ENCODE measurements at places on chromosomes 4 and X.

DNA sequence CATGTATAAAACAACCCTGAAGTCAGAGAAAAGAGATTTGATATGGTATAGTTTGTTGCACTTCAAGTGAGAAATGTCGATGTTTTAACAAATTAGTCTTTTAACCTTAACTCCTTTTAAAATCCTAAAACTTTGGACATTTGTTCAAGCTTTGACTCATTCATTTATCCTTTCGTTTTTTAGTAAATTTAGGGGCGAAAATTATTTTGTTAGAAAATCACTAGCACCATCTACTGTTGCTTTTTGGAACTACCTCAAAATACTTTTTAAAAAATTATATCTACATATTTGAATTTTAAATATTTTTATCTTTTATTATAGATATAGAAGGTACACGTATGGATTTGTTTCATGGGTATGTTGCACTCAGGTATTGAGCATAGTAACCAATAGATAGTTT, 165.1 kb upstream of the POF1B start:
- DNase-seq: no peak

- DNase-seq: no peak
Observed at GRCh38 chr4:164526933-164527583, 226.9 kb upstream of the SMIM31 start.

GRCh38 chr4:165514739-165515138, 135.9 kb downstream of the CPE start:
- DNase-seq: no peak

- no peak for DNase-seq
Observed at GRCh38 chr4:36445480-36445879, 164.1 kb downstream of the DTHD1 start.

DNA sequence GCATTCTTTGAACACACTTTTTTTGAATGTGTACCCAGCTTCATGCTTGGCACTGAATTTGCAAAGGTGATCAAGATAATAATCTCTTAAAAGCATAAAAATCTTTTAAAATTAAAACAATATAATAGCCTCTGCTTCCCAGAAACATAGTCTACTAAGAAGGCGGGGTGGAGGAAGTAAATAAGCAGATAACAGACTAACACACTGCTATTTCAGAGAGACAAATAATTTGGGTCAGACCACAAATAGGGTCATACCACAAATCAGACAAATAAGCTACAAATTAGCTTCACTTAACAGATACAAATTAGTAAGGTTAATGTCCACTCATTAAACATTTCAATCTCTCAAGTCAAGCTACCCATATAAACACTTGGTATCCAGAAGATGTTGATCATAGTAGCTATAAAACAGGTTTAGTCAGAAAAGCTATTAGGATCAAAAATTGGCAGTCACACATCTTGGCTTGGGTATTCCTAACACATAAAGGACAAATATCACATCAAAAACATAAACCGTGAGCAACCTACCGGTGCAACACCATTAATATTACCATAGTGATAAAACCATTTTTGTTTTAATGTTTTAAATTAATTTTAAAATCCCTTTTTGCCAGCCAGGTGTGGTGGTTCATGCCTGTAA, 47.3 kb downstream of the PPP3CA start:
- DNase-seq: no peak

DNA sequence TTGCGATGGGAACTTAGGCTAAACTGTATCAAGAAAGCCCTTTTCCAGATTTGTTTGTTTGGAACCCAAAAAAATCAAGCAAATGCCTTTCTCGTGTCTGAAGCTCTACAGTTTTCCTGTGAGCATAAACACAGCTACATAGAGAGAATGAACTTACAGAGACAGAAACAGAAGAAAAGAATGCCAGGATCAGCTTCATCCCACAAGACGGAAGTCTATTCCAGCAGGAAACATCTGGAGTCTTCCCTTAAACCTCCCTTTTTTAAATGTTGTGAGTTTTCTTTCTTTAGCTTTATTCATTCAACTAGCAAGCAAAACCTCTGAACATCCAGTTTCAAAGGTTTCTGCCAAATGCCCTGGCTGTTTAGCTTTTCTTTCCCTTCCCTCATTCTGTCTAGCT, 32.6 kb upstream of the ZFP42 start:
- DNase-seq: no peak

DNA sequence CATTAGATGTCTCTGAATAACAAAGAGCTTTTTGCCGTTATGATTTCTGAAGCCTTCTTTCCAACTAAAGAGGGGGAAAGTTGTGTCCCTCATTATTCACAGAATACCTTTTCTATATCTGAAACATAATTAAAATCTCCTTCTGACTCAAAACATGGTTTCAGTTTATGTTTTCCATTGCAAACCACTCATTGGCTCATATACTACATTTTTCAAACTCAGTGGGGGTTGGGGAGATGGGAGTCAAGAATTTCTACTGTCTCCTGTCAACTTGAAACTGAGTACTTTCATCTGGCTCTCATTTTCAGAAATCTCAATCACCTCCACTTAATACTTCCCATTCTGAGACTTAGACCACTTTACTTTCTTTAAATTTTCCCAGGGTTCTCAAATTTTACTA, 1839.5 kb upstream of the PCDH10 start:
- DNase-seq: no peak

GRCh38 chr4:73311428-73311827, 52.8 kb upstream of the ANKRD17 start:
- no peak for DNase-seq

- no peak for DNase-seq
Observed at GRCh38 chr4:61298178-61298740, 98.1 kb downstream of the ADGRL3 start.

- no peak for DNase-seq
Observed at GRCh38 chrX:57379296-57379695, 92.8 kb downstream of the FAAH2 start.

- no peak for DNase-seq
Observed at GRCh38 chr4:186840222-186840701, 116.6 kb upstream of the FAT1 start.

DNA sequence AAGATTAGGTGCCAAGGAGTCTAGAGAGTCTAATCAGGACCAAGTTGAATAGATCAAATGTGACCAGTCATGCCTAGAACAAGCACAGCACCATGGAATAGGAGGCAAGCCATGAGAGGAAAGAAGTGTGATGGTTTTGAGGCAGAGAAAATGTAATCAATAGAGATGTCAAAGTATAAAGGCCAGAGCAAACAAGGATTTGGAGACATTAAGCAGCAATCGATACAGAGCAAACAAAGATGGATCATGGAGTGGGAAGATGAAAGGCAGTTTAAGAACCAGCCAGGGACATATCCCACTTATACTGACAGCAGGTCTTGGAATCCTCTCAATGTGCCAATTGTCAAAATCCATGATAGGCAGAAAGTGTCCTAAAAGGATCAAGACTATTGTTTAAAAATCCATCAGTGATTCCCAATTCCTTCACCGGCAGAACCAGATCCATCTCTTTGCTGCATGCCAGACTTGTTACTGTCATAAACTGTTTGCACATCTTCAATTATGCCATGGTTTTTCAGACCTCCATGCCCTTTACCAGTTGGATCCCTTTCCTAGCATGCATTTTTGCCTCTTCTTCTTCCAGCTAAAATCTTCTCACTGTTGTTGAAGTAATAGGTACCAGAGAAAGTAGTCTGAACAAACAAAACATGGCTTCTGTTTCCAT, 520.7 kb upstream of the ARX start:
- no peak for DNase-seq

GRCh38 chr4:108830509-108831244, 67.8 kb upstream of the ETNPPL start:
- DNase-seq: no peak

DNA sequence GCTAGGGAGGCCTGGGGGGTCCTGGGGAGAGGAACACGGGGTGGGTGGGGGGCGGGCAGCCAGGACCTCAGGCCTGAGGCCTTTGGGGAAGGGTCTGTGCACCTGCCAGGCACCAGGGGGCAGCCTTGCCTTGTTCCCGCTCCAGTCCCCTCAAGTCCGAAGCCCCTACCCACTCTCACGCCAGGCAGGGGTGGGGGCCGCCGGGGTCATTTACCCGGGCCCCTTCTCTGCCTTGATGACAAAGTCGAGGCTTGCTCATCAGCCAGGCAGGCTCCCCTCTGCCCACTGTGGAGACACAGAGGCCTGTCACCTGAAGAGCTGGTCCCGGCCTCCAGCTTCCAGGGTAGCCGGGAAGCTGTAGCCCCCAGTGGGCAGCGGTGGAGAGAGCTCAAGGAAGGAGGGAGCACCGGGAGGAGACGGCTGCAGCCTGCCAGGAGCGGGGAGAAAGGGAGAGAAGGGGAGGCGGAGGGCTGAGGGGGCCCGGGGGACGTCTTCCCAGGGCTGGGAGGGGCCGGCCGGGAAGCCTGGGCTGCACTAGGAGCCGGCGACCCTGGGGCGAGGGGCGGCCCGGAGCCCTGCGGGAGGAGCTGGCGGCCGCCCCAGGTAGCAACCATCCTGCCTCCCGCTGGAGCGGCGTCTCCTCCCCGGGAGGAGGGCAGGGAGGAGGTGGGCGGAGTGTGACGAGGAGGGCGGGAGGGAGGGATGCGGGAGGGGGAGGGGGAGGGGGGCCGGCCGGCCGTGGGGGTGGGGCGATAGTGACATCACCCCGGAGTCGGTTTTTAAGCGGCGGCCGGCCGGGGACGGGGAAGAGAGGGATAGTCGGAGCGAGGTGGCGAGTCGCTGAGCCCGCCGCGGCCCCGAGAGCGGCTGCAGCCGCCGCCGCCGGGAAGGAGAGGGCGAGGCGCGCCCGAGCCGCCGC, at the start of gene SLC6A8:
Gene SLC6A8 (plus strand): TSS at position 806 of the 919 bp plus-strand sequence. CDS start 649 bp downstream, outside the sequence.
- peak; percentile 66 for DNase-seq

DNA sequence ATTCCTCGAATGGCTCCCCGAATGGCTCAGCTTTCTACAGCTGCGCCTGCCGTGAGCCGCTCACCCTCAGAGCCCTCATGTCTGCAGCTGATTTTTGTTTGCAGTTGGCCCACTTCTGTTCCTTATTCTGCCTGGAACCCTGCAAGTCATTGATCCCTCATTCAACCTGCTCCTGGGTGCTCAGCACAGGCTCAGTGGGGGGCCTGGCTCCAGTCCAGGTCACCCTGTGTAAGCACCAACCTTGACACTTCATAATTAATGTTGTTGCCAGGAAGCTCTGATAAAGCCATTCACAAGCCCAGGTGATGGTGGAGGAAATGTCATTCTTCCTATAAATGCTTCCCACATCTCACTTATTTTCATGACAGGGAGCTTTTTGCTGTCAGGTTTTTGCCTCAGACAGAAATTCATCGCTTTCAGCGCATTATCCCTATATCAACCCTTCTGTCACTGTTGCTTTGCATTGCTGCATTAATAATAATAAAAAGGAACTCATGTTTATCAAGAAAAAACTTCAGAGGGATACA, 85.7 kb downstream of the F11 start:
- DNase-seq: no peak

GRCh38 chr4:163167333-163167626, 590 bp upstream of the NAF1 start:
- no peak for DNase-seq

GRCh38 chrX:9785944-9786797, at the start of gene SHROOM2:
Gene SHROOM2, plus strand, starts transcription at chrX:9786429. Its CDS starts 117 bp downstream, at chrX:9786546.
- DNase-seq: no peak

DNA sequence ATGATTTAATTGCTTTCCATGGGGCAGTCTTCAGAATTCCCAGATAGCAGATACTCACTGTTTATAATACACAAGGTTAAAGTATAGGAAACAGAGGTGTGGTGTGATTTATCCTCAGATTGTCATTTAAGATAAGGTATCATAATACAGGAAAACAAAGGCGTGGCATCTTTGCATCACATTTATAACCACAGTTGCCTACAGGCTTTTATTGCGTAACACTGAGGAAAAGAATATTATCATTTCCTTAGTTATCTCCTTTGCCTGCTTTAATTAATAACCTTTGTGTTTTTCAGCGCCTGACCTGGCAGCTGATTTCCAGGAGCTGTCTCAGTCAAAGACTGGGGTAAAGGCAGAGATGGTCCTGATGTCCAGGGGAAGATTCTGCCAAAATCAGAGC, 68.8 kb downstream of the SSX7 start:
- no peak for DNase-seq

DNA sequence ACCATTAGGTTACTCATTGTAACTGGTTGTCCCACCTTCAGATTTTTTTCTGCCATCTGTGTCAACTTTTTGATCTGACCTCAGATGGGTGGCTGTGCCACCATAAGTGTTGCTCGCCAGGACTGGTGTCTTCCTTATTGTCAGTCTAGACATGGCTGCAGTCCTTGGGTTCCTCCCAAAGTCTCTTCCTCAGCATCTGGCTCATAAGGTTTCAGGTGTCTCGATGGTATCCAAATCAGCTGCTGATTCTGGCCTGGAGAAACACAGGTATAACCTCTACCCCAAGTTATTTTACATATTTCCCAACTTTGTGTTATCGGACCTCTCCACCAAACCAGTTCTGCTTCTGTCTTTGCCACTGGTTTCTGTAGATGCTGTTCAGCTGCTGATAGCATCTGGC, 158.5 kb downstream of the ZNF518B start:
- no peak for DNase-seq

- no peak for DNase-seq
Observed at GRCh38 chr4:19698961-19699360, 552.7 kb upstream of the SLIT2 start.

GRCh38 chr4:23660865-23661264, 229.0 kb downstream of the PPARGC1A start:
- no peak for DNase-seq

GRCh38 chrX:153794897-153795816, 689 bp downstream of the SSR4 start:
- no peak for DNase-seq

GRCh38 chr4:8921465-8921864, 49.8 kb upstream of the HMX1 start:
- DNase-seq: no peak

DNA sequence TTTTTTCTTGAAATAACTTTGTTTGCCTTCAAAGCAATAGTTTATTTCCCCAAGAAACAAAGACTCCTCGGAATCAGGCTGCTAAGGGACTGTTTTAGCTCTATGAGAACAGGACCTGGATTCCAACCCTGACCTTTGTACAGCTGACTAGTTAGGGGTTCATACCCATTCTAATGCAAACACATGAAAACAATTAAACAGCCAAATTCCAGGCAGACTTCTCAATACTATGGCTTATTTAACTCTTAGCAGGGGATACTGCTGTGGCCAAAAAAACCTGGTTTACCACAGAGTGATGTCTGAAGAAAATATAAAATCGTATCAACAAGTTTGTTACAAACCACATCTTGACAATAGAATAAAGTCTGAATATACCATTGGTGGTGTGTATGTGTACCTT, 129.6 kb upstream of the INTU start:
- no peak for DNase-seq

- DNase-seq: no peak
Observed at GRCh38 chr4:39354254-39354552, 12.0 kb downstream of the RFC1 start.

GRCh38 chr4:71221510-71222466, 117.0 kb upstream of the SLC4A4 start:
- DNase-seq: no peak

GRCh38 chrX:110944751-110945675, 149.4 kb upstream of the CHRDL1 start:
- DNase-seq: peak; percentile 6

GRCh38 chr4:154082760-154083535, 294.1 kb upstream of the SFRP2 start:
- no peak for DNase-seq

GRCh38 chr4:113978105-113978504, 1.3 kb downstream of the ARSJ start:
- no peak for DNase-seq

Data from GM13976 (cell line).